Heart right ventricle (tissue), 16 donors: ENCODE measurements at places on chromosomes 16 and 17.

- H3K4me3 ChIP-seq, result no peak overlapping the region
- H3K27ac ChIP-seq, result no peak overlapping the region
- H3K27me3 ChIP-seq, result no peaks in the 10 kb centered on the region
- DNase-seq, result peak; percentile 13
- H3K36me3 ChIP-seq, result peaks cover 7% of the 10 kb centered on the region
These were observed 179.8 kb downstream of the KATNIP start for GRCh38 chr16:27729516-27730304.

DNA sequence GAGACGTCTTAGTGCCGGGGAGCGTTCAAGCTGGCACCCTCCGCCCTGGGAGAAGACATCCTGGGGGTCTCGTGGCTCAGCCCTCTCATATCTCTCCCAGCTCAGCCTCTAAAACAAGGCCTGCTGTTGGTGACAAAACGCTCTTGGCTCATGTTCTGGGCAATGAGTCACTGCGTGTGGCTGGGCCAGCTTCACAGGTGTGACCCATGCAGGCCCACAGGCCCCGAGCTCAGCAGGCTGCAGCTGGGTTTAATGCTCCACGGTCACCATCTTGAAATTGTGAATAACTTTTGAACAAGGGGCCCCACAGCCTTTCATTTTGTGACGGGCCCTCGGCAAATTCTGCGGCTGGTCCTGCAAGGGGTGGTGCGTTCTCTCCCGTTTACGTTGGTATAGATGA, 22.4 kb downstream of the GAA start:
- H3K27me3 ChIP-seq, result no peaks in the 10 kb centered on the region
- H3K4me3 ChIP-seq, result no peak overlapping the region
- H3K27ac ChIP-seq, result no peak overlapping the region
- no peaks in the 10 kb centered on the region for H3K36me3 ChIP-seq
- no peaks in the 10 kb centered on the region for H3K4me1 ChIP-seq
- DNase-seq, result no peak

GRCh38 chr16:74094514-74094913, 202.1 kb upstream of the PSMD7 start:
- H3K4me1 ChIP-seq, result no peaks in the 10 kb centered on the region
- H3K4me3 ChIP-seq, result no peak overlapping the region
- H3K36me3 ChIP-seq, result no peaks in the 10 kb centered on the region
- DNase-seq, result no peak
- no peak overlapping the region for H3K27ac ChIP-seq

DNA sequence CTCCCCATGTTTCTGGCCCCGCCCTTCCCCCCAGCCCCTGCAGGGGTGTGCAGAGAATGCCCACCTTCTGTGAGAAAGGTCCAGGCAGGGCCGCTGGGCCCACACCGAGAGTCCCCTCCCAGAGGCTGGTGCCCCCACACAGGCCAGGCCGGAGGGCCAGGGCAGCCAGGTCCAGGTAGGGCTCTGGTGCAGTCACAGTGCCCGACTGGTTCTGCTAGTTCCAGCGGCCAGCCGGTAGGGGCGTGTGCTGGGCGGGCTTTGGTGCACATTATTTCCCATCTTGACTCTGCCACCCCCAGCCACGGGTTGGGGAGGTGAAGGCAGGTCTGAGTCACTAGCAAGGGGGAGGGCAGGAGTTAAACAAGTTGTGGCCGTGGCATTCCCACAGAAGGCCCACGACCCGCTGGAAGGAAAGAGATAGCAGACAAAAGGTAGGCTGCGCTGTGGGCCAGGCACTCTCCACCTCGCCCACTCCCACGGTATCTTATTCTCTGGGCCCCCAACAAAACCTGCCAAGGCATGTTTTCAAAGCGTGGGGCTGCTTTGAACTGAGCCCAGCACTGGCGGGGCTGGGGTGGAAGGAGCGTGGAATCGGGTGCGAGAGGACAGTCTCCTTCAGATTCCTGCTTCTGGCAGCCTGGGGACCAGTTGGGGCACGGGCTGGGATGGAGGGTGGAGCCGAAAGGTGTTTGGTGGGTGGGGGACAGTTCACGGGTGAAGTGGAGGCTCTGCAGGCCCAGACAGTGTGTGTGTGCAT, 1.9 kb downstream of the EPN3 start:
- H3K4me1 ChIP-seq, result peaks cover 3% of the 10 kb centered on the region
- peak overlapping the region; percentile 49 for H3K4me3 ChIP-seq
- no peaks in the 10 kb centered on the region for H3K36me3 ChIP-seq
- H3K27me3 ChIP-seq, result peaks cover 45% of the 10 kb centered on the region
- no peak for DNase-seq

DNA sequence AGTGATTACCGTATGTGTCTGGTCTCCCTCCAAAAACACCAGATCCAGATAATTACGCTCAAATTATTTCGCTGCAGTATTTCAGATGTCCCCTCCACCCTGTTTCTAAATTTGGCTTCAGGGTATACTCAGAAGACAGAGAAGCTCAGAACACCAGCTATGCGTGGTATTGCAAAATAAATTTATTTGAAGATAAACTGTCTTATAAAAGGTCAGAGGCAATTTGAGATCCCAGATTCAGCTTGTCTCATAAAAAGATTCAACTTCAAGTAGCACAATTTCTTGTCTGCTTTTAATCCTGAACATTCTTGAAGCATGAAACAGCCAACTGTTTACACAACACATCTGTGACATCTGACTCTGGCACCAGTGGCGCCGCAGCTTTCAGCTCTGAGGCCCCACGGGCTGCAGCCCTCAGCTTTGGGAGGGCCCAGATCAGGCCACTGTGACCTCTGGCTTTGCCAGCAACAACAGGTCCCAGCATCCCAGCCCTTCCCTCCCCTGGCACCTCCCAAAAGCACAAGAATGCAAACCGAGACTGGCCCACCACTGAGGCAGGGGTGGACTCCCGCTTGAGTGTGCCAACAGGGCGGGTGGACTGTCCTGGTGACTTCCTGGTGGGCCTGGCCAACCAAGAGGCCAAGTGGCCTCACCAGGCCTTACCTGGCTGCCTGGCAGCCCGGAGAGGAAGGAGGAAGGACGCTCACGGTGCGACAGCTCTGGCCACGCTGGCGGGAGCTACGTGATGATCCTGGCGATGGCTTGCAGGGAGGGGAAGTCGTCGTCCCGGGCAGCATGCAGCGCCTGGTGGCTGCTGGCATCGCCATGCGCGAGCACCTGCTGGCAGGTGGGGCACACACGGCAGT, 8.0 kb downstream of the SYNGR3 start:
- H3K27me3 ChIP-seq, result no peaks in the 10 kb centered on the region
- no peak overlapping the region for H3K27ac ChIP-seq
- peaks cover 40% of the 10 kb centered on the region for H3K36me3 ChIP-seq
- no peaks in the 10 kb centered on the region for H3K4me1 ChIP-seq
- DNase-seq, result no peak

GRCh38 chr16:53999841-54000240, 286.7 kb downstream of the IRX3 start:
- no peak overlapping the region for H3K27ac ChIP-seq
- H3K4me3 ChIP-seq, result no peak overlapping the region
- no peaks in the 10 kb centered on the region for H3K4me1 ChIP-seq
- no peaks in the 10 kb centered on the region for H3K36me3 ChIP-seq
- DNase-seq, result no peak

GRCh38 chr17:43713494-43714162, 45.0 kb downstream of the SOST start:
- no peaks in the 10 kb centered on the region for H3K27me3 ChIP-seq
- DNase-seq, result peak; percentile 51
- H3K27ac ChIP-seq, result peak overlapping the region; percentile 64
- no peaks in the 10 kb centered on the region for H3K36me3 ChIP-seq
- H3K4me3 ChIP-seq, result peak overlapping the region; percentile 58

DNA sequence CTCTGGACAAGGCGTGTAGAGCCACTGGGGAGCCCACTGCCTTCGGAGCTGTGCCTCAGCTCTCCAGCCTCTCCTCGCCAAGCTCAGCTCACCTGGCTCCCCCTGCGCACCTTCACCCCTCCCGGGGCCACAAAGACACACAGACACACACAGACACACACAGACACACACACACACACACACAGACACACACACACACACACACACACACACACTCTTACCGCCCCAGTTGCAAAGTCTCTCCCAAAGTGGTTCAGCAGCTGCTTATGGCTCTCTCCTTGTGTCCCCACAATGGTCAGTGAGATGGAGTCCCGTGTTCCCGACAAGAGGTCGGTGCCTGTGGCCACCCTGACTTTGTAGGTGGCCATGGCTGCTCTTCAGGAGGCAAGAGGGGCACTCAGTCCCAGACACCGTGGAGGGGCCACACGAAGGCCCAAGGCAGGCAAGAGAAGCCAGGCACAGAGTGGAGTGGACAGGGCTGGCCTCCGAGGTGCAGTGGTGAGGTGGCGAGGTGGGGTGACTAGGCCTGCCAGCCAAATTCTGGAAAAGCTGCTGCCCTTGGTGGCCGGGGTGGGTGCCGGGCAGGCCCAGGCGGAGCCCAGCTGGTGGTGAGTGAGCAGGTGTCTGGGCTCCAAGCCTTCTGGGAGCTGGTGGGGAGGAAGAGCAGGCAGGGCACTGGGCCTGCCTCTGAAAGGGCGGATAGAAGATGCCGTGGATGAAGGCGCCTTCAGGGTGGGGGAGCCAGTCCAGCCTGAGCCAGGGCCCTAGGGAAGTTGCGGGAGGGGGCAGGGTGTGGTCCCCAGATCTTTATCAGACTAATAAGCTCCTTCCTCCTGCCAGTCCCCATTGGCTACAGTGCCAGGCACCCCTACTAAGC, at the start of gene ALOX12B:
Gene ALOX12B (minus strand): TSS at position 642 of the 877 bp plus-strand sequence. CDS start 274 bp downstream, at position 368.
- DNase-seq, result no peak
- no peaks in the 10 kb centered on the region for H3K4me1 ChIP-seq

- DNase-seq, result no peak
- H3K4me1 ChIP-seq, result no peaks in the 10 kb centered on the region
- H3K27me3 ChIP-seq, result no peaks in the 10 kb centered on the region
- no peak overlapping the region for H3K27ac ChIP-seq
- H3K36me3 ChIP-seq, result no peaks in the 10 kb centered on the region
These were observed 42.9 kb upstream of the NFAT5 start for GRCh38 chr16:69522732-69523404.

GRCh38 chr17:76585649-76586593, at the start of gene ST6GALNAC2:
TSS of gene ST6GALNAC2 (minus strand) at chr17:76585860. CDS start at chr17:76585808, 52 bp downstream.
- peaks cover 14% of the 10 kb centered on the region for H3K4me1 ChIP-seq
- H3K36me3 ChIP-seq, result no peaks in the 10 kb centered on the region
- H3K4me3 ChIP-seq, result peak within 1 kb of the TSS; percentile 70
- peak; percentile 69 for DNase-seq

DNA sequence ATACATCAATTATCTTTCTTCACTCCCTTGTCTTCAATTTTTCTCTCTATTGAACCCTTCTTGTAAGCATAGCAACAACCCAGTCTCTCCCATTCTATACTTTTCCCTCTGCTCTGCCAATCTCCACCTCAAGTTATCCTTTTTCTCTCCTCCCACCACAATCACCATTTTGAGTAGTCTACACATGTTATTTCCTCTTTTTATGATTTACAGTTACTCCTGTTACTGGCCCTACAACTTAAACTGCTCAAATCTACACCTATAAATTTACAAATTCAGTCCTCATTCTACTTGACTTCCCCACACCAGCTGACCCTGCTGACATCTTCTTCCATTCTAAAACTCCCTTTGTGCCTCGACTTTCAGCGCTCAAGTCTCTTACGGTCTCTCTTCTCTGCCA, 84.6 kb downstream of the SPAG9 start:
- peaks cover 14% of the 10 kb centered on the region for H3K4me1 ChIP-seq
- no peak for DNase-seq
- H3K27ac ChIP-seq, result no peak overlapping the region
- no peaks in the 10 kb centered on the region for H3K36me3 ChIP-seq
- H3K27me3 ChIP-seq, result no peaks in the 10 kb centered on the region

- H3K4me1 ChIP-seq, result peaks cover 60% of the 10 kb centered on the region
- peak overlapping the region; percentile 37 for H3K4me3 ChIP-seq
- DNase-seq, result no peak
- no peaks in the 10 kb centered on the region for H3K27me3 ChIP-seq
- no peak overlapping the region for H3K27ac ChIP-seq
These were observed 547 bp downstream of the RAB26 start for GRCh38 chr16:2148714-2149629.

- H3K27ac ChIP-seq, result no peak overlapping the region
- no peak overlapping the region for H3K4me3 ChIP-seq
- H3K27me3 ChIP-seq, result no peaks in the 10 kb centered on the region
- DNase-seq, result no peak
- no peaks in the 10 kb centered on the region for H3K36me3 ChIP-seq
- no peaks in the 10 kb centered on the region for H3K4me1 ChIP-seq
These were observed 8.2 kb downstream of the KRT26 start for GRCh38 chr17:40763752-40764151.
